ENCODE measurements at places on chromosomes 11 and 22. TPM values are rescaled to one million over a fixed set of nuclear protein-coding genes. Genes with fewer than 3 reads are reported as not detected.

- H3K4me1 ChIP-seq, result no peaks in the 10 kb centered on the region
- no peak for DNase-seq
- no peak overlapping the region for H3K4me3 ChIP-seq
- H3K36me3 ChIP-seq, result peaks cover 2% of the 10 kb centered on the region
Measured at GRCh38 chr11:105132716-105133511, 6.7 kb downstream of the CARD18 start.

GRCh38 chr22:48205161-48205560 is 1442.7 kb downstream of the TBC1D22A start:
- H3K4me3 ChIP-seq, result no peak overlapping the region
- DNase-seq, result no peak
- H3K36me3 ChIP-seq, result no peaks in the 10 kb centered on the region

- H3K27ac ChIP-seq, result no peak overlapping the region
- H3K4me3 ChIP-seq, result peak overlapping the region; percentile 86
- H3K36me3 ChIP-seq, result no peaks in the 10 kb centered on the region
- no peaks in the 10 kb centered on the region for H3K27me3 ChIP-seq
Measured at GRCh38 chr22:31248965-31249958, 37.2 kb downstream of the LIMK2 start.

DNA sequence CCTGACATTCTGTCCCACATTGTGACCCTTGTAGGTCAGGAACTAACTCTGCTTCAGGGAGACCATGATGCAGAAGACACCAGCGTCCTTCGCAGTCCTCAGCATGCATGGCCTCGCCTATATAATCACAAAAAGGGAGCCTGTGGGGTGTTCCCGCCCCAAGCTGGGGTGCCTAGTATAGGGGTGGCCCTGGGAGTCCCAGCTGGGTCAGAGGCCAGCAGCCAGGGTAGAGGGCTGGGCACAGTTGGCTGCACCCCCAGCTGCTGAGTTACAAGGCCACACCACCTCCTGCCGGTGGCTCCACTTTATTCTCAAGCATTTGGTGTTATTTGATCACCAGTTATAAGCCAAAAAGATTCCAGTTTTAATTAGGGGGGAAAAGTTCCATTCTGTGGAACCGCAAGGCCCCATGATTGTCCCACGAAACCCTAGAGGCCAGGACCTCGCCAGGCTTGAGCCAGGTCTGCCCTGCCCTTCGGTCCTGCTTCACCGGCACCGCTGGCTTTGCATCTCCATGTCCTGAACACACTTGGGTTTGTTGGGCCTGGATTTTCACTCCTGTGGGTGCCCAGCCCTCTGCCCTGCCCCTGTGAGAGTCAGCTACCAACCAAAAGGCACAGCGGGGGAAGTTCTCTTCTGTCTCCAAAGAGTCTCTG is 15.0 kb upstream of the GNB1L start:
- H3K4me1 ChIP-seq, result peaks cover 15% of the 10 kb centered on the region
- no peaks in the 10 kb centered on the region for H3K36me3 ChIP-seq

DNA sequence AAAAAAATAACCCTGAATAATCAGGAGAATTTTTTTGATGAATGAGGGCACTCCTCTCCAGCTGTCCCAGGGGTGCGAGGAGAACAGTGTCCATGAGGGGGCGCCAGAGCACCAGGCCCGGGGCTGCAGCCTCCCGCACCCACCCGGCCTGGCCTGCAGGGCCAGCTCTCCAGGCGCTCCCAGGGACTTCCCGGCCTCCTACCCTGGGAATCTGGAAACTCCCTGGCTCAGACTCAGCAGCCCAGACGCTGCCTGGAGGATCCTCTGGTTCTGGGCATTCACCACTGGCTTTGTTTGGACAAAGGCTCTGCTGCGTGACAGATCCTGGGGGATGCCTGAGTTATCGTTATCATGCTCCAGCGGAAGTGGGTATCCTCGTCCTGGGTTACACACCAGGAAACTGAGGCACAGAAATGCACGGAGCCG is 31.0 kb downstream of the MCM5 start:
- no peak overlapping the region for H3K4me3 ChIP-seq
- H3K27ac ChIP-seq, result no peak overlapping the region
- H3K36me3 ChIP-seq, result peaks cover 27% of the 10 kb centered on the region
- peaks cover 3% of the 10 kb centered on the region for H3K27me3 ChIP-seq

GRCh38 chr11:76752321-76753143 is 30.6 kb upstream of the TSKU start:
- H3K4me1 ChIP-seq, result peaks cover 12% of the 10 kb centered on the region
- no peak overlapping the region for H3K27ac ChIP-seq
- no peaks in the 10 kb centered on the region for H3K36me3 ChIP-seq
- H3K27me3 ChIP-seq, result no peaks in the 10 kb centered on the region
- no peak overlapping the region for H3K4me3 ChIP-seq
- DNase-seq, result no peak

DNA sequence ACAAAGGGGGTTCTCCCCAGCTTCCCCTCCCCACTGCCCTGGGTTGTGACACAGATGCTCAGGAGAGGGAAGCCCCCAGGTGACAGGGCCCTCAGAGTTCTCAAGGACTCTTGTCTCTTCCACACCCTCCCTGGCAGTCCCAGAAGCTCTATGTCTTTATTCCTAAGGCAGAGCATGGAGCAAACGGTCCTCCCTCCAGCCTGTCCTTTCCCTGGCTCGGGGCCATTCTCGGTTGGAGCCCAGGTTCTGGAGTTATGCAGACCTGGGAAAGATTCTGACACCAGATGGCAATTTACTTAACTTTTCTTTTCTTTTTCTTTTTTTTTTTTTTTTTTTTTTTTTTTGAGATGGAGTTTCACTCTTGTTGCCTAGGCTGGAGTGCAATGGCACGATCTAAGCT is 186.6 kb downstream of the CEP164 start:
- peaks cover 56% of the 10 kb centered on the region for H3K4me1 ChIP-seq
- H3K27me3 ChIP-seq, result no peaks in the 10 kb centered on the region
- peak overlapping the region; percentile 27 for H3K4me3 ChIP-seq
- H3K27ac ChIP-seq, result peak overlapping the region; percentile 78
- no peak for DNase-seq

DNA sequence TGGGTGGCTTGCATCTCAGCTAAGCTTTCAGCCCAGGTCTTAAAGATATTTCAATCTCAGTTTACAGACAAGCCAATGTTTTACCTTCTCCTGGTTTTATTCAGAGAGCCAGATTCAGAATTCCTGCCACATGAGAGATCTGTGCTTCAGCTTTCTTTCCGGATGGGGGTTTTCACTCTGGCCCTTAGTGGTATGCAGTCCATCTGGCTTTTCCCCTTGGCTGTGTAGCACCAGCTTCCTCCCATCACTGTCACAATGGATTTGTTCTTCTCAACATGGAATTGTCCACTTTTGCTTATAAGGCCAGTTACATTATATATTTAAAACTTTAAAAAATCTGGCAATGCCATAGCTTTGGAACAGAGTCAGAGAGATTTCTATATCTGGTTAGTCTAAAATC is 303.9 kb downstream of the ETS1 start:
- H3K36me3 ChIP-seq, result no peaks in the 10 kb centered on the region
- H3K4me3 ChIP-seq, result no peak overlapping the region
- H3K4me1 ChIP-seq, result peaks cover 6% of the 10 kb centered on the region

- H3K4me3 ChIP-seq, result no peak overlapping the region
- no peaks in the 10 kb centered on the region for H3K27me3 ChIP-seq
- DNase-seq, result no peak
- peaks cover 22% of the 10 kb centered on the region for H3K4me1 ChIP-seq
Measured at GRCh38 chr11:128345316-128345715, 242.0 kb downstream of the ETS1 start.

GRCh38 chr11:83249972-83250593 is 36.1 kb downstream of the CCDC90B start:
- H3K4me3 ChIP-seq, result no peak overlapping the region
- DNase-seq, result no peak
- no peaks in the 10 kb centered on the region for H3K36me3 ChIP-seq
- H3K27me3 ChIP-seq, result no peaks in the 10 kb centered on the region
- H3K27ac ChIP-seq, result no peak overlapping the region

The FDXACB1 gene
- total RNA-seq, result 4.8 TPM

The PKNOX2 gene
- 23.5 TPM for total RNA-seq

DNA sequence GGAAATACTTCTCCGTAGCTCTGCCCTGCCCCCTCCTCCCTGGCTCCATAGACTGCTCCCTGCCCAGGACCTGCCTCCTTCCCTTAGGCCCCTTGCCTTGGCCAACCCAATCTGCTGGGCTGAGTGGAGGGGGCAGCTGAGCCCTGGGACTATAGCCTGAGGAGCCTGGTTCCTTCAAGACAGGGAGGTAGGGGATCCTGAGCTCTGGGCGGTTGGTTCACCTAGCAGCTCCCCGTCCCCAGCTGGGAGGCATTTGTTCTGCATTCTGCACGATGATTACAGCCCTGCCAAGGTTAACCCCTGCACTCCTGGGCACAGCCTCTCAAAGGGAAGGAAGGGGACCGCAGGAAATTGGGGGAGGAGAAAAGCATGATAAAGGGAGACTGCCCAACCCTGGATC is 3.6 kb upstream of the CDC42EP1 start:
- H3K27ac ChIP-seq, result no peak overlapping the region
- H3K4me1 ChIP-seq, result peaks cover 35% of the 10 kb centered on the region
- peak overlapping the region; percentile 33 for H3K4me3 ChIP-seq
- peaks cover 26% of the 10 kb centered on the region for H3K27me3 ChIP-seq
- no peaks in the 10 kb centered on the region for H3K36me3 ChIP-seq

GRCh38 chr11:128714881-128715280 is 21.0 kb downstream of the FLI1 start:
- no peak overlapping the region for H3K27ac ChIP-seq
- peaks cover 46% of the 10 kb centered on the region for H3K4me1 ChIP-seq
- no peak for DNase-seq
- H3K4me3 ChIP-seq, result no peak overlapping the region

GRCh38 chr11:70521475-70522308 is 123.4 kb downstream of the CTTN start:
- DNase-seq, result no peak
- H3K4me3 ChIP-seq, result no peak overlapping the region
- H3K27ac ChIP-seq, result no peak overlapping the region
- no peaks in the 10 kb centered on the region for H3K27me3 ChIP-seq

DNA sequence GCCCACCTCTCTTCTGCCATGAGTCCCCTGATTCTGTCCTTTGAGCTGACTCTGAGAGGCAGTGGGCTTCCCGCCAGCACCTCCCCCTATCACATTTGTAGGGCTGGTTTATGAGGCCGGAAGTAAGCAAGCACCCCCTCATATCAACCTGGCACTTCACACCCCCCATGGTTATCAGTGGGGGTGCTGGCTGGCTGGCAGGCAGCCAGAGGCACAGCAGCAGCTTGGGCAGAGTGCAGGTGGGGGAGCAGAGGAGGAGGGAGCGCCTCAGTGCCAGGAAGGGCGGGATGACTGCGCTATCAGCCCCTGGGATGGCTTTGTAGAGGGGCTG is 22.9 kb upstream of the CHRM4 start:
- H3K36me3 ChIP-seq, result peaks cover 4% of the 10 kb centered on the region
- H3K27ac ChIP-seq, result no peak overlapping the region
- no peak overlapping the region for H3K4me3 ChIP-seq
- peaks cover 14% of the 10 kb centered on the region for H3K4me1 ChIP-seq

GRCh38 chr11:33721426-33721825 is 14.8 kb downstream of the CD59 start:
- DNase-seq, result no peak
- no peak overlapping the region for H3K4me3 ChIP-seq

GRCh38 chr11:128302425-128303186 is 284.8 kb downstream of the ETS1 start:
- H3K27me3 ChIP-seq, result no peaks in the 10 kb centered on the region
- H3K4me3 ChIP-seq, result no peak overlapping the region
- peaks cover 21% of the 10 kb centered on the region for H3K4me1 ChIP-seq
- no peaks in the 10 kb centered on the region for H3K36me3 ChIP-seq
- DNase-seq, result no peak

- no peak for DNase-seq
- no peak overlapping the region for H3K27ac ChIP-seq
- peaks cover 24% of the 10 kb centered on the region for H3K27me3 ChIP-seq
- no peaks in the 10 kb centered on the region for H3K36me3 ChIP-seq
Measured at GRCh38 chr22:45627489-45628233, 44.0 kb upstream of the ATXN10 start.

GRCh38 chr22:45421349-45422055 is 8.0 kb downstream of the RIBC2 start:
- H3K4me1 ChIP-seq, result peaks cover 3% of the 10 kb centered on the region
- H3K27me3 ChIP-seq, result no peaks in the 10 kb centered on the region
- no peak overlapping the region for H3K27ac ChIP-seq

GRCh38 chr11:126054408-126054807 is 8.3 kb downstream of the CDON start:
- H3K4me3 ChIP-seq, result no peak overlapping the region
- H3K27me3 ChIP-seq, result peaks cover 16% of the 10 kb centered on the region
- H3K36me3 ChIP-seq, result no peaks in the 10 kb centered on the region
- DNase-seq, result no peak
- H3K4me1 ChIP-seq, result peaks cover 26% of the 10 kb centered on the region

The ARVCF gene
- total RNA-seq, result 105 TPM

The CHST1 gene
- 1.1 TPM for total RNA-seq

The CD3G gene
- total RNA-seq, result not detected

- no peak for DNase-seq
- H3K4me1 ChIP-seq, result peaks cover 9% of the 10 kb centered on the region
- H3K27ac ChIP-seq, result no peak overlapping the region
- H3K4me3 ChIP-seq, result no peak overlapping the region
Measured at GRCh38 chr22:38196791-38197419, 4.9 kb upstream of the MAFF start.

DNA sequence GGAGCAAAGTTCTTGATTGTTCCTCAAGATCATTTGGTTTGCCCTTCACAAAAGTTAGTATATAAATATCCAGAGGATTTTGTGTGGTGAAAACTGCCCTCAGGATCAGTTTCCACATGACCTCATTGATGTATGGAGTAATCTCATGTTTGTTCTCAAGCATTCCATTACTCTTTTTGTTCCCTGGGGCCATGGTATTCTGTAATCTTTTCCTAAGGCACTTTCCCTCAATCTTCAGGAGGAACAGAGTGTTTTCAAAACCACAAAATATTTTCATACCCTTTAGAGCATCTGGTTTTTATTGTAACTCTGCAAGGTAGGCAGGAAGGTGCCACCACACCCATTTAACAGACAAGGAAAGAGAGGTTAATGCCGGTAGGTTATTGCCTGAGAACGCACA is 99.6 kb downstream of the FAM181B start:
- H3K27me3 ChIP-seq, result no peaks in the 10 kb centered on the region
- H3K4me1 ChIP-seq, result peaks cover 5% of the 10 kb centered on the region
- no peak overlapping the region for H3K27ac ChIP-seq
- no peak overlapping the region for H3K4me3 ChIP-seq
- no peak for DNase-seq

DNA sequence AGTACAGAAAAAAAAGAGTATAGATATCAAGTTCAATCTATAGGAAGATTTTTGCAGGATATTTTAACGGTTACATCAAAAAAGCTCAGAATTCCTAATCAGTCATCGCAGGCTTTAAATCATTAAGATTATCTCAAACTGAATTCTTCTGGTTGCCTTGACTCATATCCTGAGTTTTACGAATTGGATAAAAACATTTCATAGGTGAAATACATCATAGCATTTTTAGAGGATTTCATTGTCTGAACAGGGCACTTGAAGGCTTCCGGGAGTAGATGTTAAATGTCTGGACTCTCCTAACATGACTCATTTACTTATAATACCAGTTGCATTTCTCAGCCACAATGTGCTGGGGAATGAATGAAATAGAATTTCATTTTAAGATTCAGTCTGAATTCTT is 2216.6 kb upstream of the RAG2 start:
- no peaks in the 10 kb centered on the region for H3K4me1 ChIP-seq
- no peaks in the 10 kb centered on the region for H3K27me3 ChIP-seq
- H3K27ac ChIP-seq, result no peak overlapping the region
- no peak overlapping the region for H3K4me3 ChIP-seq

All from neural crest cell (in vitro differentiated cells).